HS-27A (cell line): ENCODE measurements at places on chromosomes 7 and 10.

DNA sequence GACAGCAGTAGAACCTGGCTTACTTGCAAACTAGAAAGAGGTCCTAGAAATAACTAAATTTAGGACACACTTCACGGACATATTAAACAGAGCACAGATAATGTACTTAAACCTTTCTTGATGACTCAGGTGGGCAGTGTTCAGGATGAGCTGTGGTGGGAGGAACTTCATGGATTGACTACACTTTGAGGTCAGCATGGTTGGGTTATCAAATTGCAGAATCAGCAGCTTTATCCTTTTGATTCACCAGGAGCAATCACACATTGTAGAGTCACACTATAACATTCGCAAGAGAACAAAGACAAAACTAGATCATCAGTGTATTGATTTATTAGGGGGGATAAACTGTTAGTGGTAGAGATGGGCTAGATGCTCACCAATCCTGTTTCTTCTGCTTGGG is 38.6 kb upstream of the AGK start:
- no peak for DNase-seq

GRCh38 chr10:49161411-49161997 is 26.7 kb downstream of the TMEM273 start:
- no peak for DNase-seq

DNA sequence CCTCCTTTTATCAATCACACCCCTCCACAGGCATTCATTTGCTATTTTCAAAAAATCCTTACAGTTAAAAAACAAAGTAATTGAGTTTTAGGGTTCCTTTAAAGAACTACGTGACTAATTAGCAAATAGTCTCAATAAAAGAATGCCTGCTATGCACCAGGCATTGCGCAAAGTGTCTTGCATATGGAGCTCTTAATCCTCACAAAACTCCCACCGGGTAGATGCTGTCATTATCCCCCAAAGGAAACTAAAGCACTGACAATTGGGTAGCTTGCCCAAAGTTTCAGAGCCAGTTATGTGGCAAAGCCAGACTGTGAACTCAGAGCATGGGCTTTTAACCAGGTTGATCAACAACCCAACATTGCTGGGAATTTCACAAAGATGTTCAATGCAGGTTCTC is 305.7 kb downstream of the ELMO1 start:
- no peak for DNase-seq

- no peak for DNase-seq
Measured at GRCh38 chr7:101373812-101374614, 11.3 kb downstream of the COL26A1 start.

DNA sequence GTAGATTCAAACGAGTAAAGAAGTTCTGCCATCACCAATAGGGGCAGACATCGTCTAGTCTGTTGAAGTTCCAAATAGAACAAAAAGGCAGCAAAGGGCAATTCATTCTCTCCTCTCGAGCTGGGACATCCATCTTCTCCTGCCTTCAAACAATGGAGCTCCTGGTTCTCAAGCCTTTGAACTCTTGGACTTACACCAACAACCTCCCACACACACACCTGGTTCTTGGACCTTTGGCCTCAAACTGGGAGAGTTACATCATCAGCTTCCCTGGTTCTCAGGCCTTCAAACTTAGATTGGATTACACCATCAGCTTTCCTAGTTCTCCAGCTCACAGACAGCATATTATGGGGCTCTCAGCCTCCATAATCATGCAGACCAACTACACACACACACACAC is 9.8 kb upstream of the GIMAP5 start:
- DNase-seq, result no peak

GRCh38 chr10:52746169-52746568 is 26.4 kb downstream of the MBL2 start:
- no peak for DNase-seq

- no peak for DNase-seq
Measured at GRCh38 chr10:89540420-89540949, 5.1 kb upstream of the SLC16A12 start.

DNA sequence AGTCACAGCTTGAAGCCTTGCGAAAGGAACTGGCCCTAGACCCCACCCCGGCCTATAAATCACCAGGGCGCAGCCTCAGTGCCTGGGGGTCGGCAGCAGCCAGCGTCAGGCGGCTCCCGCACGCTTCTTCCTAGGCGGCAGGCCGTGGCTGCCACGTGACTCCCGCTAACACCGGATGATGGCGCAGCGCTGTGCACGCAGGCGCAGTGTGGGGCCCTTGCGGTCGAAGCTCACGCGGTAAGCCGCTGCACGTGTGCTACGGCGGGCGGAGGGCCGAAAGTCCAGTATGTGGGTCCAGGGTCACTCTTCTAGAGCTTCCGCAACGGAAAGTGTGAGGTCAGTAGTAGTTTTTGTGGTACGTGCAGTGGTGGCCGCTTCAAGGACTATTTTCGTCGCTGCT is at the start of gene STK31:
STK31 (plus strand) TSS at position 220 of the 400 bp plus-strand sequence; CDS start at position 287, 67 bp downstream.
- no peak for DNase-seq

- no peak for DNase-seq
Measured at GRCh38 chr10:102517553-102517952, 13.8 kb downstream of the SUFU start.

GRCh38 chr10:27369880-27370279 is 129.3 kb upstream of the ACBD5 start:
- no peak for DNase-seq

DNA sequence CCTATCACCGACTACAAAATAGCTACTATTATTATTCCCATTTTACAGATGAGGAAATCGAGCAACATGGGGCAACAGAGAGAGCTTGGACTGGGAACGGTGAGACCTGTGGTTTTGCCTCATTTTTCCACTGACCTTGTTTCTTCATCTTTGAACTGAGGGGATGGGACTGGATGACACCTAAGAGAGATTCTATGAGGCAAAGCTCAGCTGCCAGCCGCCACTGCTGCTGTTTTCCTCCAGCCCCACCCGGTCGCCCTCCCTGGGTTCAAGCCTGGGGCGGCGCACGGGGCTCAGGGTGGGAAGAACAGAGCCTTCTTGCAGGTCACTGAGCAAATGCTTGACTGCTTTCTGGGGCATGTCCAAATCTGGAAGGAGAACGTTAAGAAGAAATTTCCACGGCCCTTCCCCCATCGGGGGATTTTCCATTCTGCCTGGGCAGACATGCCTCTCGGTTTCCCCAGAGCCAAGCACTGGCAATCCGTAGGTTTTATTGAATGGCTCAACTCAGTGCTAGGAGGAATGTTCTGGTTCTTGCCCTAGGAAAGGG is 12.3 kb downstream of the DDIT4 start:
- DNase-seq, result no peak

DNA sequence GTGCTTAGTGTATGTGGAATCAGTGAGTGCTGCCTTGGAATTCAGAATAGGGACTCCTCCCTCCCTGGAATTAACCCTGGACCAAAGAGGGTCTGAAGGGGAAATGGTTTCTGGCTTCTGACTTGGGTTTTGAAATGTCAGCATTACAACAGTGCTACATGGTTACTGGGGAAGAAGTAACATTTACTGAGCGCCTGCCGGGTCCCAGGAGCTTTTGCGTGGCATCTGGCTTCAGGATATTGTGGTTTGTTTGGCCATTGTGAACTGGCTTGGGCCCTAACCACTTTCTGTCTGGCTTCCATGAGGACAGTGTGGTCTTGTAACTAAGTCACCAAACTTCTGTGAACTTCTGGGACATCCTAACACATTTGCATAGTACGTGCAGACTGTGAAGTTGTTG is 21.3 kb downstream of the TSPAN15 start:
- no peak for DNase-seq

DNA sequence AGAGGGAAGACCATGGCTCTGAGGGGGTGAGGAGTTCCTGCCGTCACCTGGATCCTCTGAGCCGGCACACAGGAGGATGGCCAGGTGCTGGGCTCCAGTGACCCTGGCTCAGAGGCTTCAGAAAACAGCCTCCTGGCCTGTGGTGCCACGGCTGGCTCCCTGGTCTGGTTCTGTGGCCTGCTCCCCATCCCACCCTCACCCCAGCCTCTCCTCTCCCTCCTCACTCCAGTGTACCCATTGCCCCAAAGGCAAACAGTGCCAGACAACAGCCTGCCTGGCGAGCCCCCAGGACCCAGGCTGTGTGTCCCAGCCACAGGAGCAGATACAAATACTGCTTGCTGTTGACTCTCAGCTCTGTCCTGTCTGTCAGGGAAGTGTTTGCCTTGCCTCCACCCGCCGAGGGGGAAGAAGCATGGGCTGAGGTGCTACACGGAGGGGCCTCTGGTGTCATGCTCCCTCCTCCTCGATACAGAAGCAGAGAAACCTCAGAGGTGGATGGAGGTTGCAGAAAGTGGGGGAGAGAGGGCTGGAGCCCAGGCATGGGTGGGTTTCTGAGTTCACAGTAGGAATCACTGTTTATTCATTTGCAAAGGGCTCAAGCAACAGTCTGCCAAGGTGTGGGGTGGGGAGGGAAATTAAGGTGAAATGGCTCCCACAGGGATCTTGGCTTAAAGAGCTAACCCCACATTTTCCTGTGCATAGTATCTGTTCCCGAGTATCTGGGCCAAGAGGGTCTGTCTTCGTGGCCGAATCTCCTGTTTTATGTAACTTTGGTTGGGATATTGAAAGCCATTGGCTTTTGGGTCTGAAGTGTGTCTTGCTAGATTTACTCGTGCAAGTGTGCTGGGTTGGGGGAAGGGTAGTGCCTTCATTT is 5.5 kb downstream of the ADRA2A start:
- no peak for DNase-seq

- DNase-seq, result no peak
Measured at GRCh38 chr7:76338298-76339084, 20.3 kb downstream of the YWHAG start.

GRCh38 chr7:19181634-19182033 is 36.4 kb upstream of the FERD3L start:
- DNase-seq, result no peak

- no peak for DNase-seq
Measured at GRCh38 chr7:26556061-26556881, 264.6 kb downstream of the SNX10 start.

DNA sequence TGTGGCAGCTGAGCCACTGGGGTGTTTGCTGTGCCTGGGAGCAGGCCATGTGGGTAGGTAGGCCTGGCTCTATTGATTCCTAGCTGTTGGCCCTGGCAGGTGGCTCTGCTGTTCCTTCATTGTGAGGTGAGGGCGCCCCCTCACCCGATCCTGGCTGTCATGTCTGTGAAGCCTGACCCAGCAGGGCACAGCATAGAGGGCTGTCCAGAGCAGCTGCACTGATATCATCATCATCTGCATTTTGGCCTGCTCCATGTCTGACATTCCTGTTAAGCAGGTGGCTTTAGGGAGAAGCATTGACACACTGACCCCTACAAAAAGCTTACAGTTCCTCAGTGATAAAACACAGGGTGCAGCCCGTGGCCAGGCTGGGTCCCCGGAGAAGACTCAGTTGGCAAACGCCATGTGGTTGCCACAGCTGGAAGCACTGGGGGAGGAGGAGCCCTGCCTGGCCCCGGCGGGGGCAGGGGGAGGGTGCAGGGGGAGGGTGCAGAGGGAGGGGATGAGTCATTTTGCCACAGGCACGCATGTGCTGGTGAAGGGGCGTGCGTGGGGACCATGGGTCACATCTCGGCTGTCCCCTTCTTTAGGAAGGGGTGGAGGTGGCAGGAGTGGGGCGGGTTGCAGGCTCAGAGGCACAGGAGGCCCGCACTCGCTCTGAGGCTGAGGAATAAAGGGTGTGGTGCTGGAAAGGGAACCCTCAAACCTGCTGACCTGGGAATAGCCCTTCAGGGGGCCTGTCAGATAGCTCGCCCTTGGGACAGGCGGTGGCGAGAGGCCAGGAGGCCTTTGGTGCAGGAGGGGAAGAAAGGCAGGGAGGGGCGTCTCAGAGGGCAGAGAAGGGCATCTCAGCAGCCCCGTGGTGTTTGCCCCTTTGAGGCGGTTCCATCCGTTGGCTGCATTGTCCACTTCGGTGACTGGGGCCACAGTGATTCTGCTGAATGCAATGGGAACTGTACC is 31.6 kb downstream of the IKZF1 start:
- DNase-seq, result no peak

DNA sequence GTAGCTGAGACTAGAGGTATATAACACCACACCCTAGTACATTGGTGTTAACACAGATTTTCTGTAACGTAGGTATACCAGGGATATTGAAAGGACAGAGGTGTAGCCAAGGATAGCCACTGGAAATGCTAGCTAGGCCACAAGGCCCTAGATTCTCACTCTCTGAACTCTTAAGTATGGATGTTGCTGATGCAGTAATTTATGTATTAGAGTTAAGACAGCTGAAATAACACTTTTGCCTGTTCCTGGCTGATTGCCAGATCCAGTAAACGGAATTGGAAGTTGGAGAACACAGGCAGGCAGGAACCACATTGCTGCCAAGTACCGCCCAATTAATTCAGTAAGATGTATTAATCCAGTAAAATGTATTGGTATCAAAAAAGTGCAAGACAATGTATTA is 1.8 kb downstream of the CALU start:
- DNase-seq, result no peak

DNA sequence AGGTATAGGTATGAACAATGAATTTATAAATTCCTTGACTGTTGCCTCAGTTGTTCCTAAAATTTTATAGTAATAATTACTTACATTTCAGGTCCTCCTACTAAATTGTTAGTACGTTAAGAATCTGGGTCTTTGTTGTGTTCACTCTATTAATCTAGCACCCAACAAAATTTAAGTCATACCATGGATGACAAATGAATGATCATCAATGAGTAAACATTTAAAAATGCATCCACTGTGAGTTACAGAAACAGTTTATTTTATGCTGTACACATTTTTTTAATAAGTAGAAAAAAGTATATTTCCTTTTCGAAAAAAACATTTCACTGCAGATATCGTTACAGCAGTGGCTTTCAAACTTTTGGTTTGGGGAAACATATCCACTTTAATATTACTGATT is 265.2 kb downstream of the PCLO start:
- DNase-seq, result no peak

DNA sequence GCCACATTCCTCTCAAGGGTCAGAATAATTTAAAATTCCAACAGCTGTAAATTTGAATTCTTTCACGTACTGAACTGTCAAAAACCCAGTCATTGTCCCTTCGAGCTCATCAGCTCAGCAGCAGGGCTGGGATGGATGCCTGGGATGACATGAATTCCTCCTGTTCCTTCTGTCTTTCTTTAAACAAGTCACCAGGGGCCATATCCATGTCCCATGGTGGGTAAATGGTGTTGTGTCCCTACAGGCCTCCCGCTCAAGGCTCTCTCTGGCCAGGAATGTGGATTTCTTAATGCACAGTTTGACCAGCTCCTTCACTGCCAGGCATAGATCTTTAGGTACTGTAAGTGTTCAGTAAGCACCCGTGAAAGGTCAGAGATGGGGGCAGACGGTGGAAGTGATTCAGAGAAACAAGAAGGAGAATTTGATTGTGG is 13.8 kb upstream of the TECPR1 start:
- peak; percentile 56 for DNase-seq
